ENCODE measurements at places on chromosomes 1 and 21.

- DNase-seq: no peak
These were observed 48.4 kb downstream of the SLC37A1 start for GRCh38 chr21:42561762-42562650.

DNA sequence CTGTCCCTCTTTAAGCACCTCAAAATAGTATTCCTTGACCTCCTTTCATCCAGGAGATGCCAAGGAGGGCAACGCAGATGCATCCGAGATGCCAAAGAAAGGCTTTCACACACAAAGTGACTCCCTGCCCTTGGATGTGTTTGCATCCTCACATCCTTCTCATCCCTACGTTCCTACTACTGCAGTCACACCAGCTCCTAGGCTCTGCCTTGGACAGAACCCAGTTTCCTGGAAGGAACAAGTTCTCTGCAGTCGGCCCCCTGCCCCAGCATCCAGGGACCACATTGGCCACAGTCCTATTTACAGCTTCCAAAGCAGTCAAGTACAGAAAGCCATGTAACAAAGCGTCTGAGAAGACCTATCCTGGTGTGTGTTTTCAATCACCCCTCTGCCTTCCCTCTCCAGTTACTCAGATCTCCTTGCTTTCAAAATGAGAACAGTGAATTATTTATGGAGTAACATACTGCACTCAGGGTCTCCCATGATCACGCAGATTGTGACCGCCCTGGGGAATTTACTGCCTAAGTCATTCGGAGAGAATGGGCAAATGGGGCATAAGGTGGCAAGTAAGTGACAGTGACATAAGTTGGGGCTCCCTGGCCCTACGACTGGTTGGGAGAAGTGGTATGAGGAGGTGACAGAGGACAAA, 21.8 kb upstream of the SRP9 start:
- DNase-seq: no peak

DNA sequence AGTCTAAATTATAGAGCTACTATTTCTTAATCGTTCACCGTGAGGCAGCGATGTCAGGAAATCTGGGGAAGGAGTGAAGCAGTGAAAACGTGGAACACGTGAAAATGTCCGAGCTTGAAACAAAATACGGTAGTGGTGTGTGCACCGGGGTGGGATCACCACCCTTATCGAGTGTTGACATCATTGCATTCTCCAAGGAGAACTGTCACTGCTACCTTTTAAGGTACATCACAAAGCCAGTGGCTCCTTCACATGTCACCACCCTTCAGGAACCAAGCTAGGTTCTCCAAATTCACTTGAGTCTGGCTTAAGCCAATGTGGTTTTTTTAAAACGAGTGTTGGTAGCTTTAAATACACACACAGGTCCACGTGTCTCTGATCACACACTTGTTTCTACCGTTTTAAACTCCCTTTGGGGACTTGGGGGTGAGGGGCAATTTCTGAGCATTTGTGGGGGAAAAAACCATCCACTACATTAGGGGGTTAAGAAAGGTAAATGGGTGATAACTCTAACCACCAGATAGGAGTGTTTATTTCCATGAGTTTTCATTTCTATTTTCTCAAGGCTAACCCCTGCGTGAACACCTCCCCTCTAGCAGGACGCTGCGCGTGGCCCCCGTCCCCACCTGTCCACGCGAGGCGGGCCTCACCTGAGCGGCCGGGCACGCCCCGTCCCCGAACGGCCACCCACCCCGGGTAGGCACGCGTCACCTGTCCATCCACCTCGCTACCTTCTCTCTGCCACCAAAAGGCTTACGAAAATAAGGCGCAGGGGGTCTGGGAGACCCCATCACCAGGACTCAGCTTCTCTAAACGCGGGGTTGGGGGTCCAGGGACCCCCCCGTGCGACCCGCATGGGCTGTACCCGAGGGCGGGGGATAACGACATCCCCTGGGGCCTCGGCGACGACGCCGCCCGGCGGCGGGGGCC, 978 bp downstream of the PRDM15 start:
- peak; percentile 36 for DNase-seq

GRCh38 chr1:172325531-172325930, 95.0 kb upstream of the C1orf105 start:
- no peak for DNase-seq

GRCh38 chr1:37020653-37021277, 13.6 kb downstream of the GRIK3 start:
- peak; percentile 10 for DNase-seq

GRCh38 chr1:63665410-63665809, 72.2 kb downstream of the PGM1 start:
- no peak for DNase-seq

DNA sequence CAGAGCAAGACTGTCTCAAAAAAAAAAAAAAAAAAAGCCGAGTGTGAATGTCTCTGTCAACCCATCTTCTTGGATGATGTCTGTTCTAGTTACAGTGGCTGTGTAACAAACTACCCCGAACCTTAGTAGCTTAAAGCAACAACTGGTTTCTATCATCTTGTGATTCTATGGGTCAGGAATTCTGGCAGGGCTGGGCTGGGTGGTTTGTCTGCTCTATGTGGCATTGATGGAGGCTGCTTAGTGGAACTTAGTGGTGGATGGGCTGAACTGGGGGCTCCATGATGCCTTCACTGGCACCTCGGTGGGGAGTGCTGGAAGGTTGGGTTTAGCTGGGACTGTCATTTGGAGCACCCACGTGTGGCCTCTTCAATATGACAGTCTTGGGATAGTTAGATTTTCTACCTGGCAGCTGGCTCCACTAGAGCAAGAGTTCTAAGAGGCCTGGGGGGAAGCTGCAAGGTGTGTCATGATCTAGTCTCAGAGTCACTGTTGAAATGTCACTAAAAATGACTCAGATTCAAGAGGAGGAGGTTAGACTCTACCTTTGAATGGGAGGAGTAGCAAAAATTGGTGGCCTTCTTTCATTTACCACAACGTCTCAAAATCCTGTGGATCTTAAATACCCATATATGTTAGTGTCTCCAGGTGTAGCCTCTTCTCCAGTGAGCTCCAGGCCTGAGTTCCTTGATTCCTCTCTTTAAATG, 18.6 kb downstream of the ACOT11 start:
- DNase-seq: no peak

DNA sequence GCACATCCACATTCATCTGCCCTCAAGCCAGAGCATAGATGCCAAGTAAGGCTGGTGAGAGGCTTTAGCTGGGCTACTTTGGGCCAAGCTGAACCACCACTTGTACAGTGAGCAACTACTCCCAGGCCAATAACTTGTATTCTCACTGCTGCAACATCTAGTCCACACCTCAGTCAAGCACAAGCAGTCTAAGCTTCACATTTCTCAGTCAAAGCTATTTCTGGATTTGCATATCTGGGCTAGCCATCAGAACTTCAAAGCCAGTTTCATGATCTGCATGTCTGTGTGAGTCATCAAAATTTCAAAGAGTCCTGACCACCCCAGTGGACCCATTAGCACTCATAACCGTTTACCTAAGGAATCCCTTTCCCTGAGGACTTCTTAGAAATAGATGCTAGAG, 77.7 kb upstream of the DIRAS3 start:
- DNase-seq: no peak

DNA sequence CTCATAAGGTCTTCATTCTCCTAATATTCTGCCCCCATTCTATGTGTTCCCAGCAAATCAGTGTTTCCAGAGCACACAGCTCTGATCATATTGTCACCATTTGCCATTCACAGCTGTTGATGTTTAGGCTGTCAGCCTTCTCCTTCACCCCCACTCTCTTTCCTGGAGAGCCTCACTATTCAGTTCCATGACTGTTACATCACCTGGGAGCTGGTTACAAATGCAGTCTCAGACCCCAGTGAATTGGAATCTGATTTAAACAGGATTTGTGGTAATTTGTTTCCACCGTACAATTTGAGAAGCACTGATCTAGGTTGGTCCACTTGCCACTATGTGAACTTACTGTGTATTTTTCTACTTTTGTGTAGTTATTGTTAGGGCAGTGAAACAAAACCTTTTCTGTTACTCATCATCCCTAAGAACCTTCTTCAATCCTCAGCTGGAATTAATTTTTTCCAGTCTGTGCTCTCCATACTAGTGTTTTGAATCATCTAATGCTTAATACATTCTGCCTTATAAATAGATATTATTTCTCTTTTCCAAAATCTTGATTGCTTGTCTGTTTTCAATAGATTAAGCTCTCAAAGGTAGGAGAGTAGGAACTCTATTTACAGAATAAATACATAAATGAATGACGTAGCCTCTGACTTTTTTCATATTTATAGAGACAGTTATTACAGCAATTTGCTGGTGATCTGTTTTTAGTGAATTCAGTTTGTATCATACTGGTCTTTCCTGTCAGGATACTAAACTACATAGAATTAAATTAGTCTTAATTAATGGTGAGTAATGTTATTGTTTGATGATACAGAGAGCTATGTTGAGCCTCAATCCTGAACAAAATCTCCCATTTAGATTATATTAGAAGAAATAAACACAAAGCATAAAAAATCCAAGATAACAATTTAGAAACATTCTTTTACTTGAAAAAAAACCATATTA, 8.1 kb downstream of the SNX7 start:
- DNase-seq: no peak

DNA sequence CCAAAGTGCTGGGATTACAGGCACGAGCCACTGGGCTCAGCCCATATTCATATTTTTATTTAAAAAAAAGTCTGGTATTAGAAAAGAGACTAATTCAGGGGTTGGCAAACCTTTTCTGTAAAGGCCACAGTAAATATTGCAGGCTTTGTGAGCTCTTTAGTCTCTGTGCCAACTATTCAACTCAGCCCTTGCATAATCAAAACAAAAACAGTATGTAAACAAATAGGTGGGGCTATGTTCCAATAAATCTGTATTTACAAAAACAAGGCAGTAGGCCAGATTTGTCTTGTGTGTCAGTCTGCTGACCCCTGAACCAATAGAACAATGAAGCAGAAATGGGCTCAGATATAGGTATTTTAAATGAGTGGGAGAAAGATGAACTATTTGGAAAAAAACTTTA, 49.3 kb downstream of the CDC42BPA start:
- DNase-seq: no peak
